ENCODE measurements at places on chromosomes 3 and 15.
A peak's percentile ranks its signal among the peaks of the same experiment; 100 is the strongest.

GRCh38 chr3:195847055-195847950 is 35.6 kb upstream of the MUC4 start:
- no peak for DNase-seq

DNA sequence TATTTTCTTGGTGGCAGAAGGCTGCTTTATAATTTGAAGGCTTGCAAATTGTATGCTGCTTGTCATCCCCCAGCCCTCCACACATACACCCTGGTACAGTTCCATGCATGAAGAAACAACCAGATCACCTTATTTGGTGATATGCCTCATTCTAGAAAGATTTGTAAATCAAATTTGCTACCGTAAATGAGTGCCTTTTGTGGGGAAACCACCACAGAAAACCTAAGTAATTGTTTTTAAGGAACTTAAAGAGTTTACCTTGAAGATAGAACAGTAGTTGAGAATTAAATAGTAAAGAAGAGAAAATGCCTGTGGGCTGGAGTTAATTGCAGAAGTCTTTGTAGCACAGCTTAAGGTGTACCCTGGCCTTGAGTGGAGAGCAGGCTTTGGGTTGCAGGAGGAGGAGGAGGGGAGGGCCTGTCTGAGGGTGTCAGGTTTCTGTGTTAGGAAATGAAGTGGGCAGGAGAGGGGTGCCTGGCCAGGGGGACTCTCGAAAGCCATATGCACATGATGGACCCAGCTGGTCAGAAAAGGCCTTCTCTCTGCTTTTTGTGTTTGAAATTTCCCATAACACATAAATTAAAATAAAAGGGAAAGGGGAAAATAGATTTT is 6.9 kb downstream of the NIPA2 start:
- no peak for DNase-seq

DNA sequence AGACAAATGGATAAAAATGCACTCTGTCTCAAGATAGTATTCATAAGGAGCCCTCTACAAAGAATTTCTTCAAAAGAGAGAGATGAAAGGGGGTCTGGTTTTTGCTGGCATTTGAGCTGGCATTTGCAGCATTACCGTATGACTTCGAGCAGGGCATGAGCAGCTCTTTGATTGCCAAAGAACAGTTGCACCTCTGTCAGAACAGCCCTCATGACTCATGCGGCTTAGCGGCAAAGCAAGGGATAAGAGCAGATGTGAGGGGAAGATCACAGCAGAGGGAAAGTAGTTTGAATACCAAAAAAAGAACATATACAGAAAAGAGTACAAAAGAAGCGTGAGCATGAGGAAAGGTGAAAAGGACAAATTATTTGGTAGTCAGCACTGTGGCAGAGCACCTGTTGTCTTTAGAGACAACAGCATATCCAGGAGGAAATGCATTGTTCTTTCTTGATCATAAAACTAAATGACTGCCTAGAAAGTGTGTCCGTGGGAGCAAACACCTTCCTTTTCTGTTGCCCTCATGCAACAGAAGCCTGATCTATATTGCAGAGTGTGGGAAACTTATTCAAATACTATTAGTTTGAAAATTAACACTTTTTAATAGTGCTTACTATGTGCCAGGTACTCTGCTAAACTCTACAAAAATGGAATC is 80.5 kb upstream of the SLC24A5 start:
- no peak for DNase-seq

- no peak for DNase-seq
Measured at GRCh38 chr3:29353807-29354206, 72.9 kb downstream of the RBMS3 start.

GRCh38 chr3:126522363-126522788 is 1.6 kb upstream of the CHST13 start:
- DNase-seq: peak; percentile 69

DNA sequence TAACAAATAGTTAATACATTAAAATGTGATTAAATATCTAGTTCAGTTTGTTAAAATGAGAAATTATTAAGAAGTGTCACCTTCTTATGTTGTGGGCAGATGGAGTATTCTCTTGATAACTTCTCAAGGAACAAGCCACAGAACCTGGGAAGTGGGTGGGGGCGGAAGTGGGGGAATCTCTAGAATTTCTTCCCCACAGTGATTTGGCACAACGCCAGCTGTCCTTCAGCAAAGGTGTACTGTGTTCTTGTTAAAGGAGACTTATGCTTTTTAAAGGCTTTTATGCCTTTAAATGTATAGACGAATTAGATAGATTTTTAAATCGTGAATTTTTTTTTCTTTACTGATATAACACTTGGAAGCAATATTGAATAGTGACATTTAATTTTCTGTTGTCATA is 42.4 kb downstream of the SEC22A start:
- peak; percentile 7 for DNase-seq

DNA sequence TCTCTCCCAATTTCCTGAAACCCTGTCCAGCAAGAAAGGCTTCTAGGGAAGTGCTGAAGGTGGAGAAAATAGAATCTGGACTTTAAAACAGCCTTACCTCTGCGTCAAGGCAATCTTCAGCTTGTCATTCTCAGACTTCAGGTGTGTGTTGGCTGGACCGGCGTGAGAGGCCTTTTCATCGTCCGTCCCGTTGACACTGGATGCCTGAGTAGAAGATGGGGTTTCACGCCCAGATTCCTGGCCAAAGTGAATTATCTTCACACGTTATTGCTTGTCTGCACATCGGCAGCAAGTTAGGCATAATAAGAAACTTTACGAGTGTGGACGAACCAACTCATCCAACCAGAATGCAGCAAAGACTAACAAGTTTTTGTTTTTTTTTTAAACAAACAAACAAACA is 49.5 kb downstream of the WHAMM start:
- DNase-seq: no peak

GRCh38 chr3:127477396-127477795 is 113.1 kb downstream of the TPRA1 start:
- no peak for DNase-seq

DNA sequence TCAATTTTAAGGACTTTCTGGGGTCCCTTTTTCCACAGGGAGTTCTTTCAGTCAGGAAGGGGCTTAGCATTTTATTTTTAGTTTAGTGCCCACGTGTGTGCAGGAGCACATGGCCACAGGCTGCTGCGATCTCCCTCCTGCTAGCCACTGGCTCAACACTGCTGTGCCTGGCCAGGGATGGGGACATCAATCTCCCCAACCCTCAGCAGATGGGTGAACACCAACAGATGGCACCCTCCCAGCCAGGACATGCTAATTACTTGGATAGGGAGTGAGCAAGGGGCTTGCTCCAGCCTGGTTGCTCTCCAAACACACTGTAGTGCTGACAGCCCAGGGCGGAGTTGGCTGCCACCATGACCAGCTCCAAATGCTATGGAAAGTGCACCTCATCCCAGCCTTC is 7.4 kb upstream of the RIOX2 start:
- no peak for DNase-seq

DNA sequence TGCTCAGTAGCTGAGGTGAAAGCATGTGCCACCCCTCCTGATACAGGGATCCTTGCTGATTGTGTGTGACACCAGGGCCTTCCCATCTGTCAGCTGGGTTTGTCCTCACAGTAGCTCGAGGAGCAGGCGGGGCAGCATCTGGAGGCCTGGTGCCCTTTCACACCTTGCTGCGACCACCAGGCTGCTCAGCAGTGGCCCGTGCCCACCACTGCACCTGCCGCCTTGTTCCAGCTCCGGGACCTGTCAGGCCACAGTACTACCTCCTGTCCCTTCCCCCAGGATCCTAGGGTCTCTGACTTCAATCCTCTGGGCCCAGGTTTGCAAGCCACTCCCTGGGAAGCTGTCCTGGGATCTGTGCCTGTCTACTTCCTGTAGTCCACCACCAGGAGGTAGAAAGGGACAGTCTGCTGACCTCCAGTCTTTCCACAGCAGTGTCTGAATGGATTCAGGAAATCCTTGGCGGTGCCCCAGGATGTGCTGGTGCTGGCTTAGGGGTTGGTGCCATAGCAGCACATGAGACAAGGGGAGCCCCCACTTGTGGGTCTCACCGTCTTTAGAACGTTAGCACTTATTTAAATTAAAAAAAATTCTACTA is 27.5 kb downstream of the APBA2 start:
- no peak for DNase-seq

DNA sequence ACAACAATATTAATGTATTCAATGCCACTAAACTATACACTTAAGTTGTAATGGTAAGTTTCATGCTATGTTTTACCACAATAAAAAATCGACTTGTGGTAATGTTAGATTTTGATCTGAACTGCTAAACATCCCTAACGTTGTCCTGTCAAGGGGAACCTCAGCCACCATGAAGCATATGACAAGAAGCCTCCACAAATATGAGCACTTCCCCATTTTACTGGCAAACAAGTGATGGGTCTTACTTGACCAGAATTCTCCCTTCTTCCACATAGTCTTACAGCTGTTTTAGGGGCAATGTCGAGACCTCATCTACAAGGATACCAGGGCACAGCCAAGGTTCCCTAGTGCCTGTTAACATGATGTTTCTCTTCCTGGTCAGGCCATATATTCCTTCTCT is 124.2 kb upstream of the ABI3BP start:
- DNase-seq: no peak

DNA sequence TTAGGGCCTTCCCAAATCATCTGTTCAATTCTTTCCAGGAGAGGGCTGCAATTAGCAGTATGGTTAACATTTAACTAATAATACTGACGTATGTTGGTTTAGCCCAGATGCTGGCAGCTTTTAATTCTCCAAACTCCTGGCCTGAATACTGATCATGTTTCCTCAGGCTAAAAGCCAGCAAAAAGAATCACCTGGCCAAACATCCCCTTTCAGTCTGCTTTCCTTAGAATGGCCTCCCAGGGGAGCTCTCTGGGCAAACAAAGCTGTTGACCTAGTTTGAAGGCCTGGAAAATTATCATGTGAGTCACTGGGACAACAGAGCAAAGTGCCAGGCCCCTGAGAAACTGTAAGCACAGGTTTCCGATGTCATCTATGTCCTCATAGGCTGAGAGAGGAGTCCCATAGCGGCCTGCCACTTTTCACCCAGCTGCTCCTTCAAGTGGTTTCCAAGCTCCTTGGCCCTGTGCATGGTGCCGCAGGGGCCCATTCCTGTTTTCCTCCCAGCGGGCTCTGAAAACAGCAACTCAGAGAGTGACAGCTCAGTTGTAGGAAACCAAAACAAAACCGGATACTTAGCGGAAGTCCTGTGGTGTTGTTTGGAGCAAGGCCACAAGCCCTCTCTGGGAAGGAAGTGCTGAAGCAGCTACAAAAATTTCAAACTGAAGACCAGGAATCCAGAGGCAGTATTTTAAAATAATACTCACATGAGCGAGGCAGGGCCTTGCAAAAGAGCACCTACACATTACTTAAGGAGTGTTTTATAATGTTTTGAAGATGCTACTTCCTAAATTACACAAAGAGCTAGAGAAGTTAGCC is 36.5 kb upstream of the RAB11A start:
- peak; percentile 83 for DNase-seq

All from K562 (cell line).